Activated CD8-positive, alpha-beta memory T cell treated with anti-CD3 and anti-CD28 coated beads for 4 hours (primary cell): ENCODE measurements at places on chromosomes 7 and 10.

DNA sequence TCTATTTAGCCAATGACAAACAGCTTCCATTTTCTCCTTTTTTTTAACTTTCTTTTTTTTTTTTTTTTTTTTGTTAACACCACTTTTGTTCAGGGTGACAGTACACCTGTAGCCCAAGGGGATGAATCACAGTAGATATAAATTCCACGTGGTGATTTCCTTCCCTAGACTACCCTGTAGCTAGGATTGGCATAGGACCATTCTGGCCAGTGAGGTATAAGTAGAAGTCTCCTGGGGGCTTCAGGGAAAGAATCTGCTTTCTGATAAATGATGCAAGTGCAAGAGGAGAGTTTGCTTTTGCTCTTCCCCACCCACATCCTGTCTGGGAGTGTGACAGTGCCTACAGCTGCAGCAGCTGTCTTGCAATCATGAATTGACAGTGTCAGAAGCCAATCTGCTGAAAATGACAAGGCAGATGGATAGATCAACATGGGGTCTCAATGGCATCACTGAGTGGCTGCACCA, 63.2 kb upstream of the TOMM7 start:
- peak; percentile 6 for DNase-seq

DNA sequence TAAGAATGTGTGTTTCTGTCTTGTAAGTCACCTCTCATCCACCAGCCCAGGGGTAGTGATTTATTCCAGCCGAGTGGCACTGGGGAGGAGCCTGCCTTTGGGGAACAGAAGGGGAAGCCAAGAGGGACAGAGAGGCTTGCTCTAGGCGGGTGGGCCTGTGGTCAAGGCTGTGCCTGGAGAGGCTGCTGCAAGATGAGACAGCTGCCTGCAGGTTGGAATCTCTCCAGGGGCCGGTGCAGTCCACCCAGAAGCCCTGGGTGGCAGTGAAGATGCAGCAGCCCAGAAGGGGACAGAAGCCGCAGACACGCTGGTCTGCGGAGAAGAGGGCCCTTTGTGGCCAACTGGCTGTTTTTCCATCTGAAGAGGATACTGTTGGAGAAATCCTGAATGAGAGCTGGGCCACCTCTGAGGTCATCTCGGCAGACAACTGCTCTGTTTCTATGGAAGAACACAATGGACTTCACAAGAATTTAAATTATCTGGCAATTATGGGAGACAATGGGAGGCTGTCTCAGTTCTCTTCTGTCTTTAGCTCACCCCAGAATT, 175.7 kb downstream of the GFRA1 start:
- no peak for DNase-seq

DNA sequence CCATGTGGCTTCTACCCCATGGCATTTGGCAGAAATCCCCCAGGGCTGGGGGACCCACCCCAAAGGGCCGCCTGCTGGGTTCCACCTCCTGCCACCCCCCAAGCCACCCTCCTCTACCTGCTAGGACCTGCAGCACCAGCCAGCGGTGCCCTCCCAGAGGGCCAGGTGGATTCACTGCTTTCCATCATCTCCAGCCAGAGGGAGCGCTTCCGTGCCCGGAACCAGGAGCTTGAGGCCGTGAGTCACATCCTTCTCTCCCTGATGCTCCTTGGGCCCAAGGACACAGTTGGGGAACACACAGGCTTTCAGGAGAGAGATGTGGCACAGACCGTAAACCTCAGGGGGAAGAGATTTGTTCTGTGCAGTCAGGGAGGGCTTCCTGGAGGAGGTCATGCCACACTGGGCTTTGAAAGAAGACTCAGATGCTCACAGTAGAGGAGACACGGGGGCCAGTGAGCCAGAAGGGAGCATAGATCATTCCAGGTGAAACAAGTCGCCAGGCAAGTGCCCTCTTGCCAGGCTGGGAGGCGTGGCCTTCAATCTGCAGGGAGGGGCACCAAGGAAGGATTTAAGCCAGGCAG, 11.5 kb upstream of the SH2B2 start:
- no peak for DNase-seq

GRCh38 chr7:32393861-32394260, 96.3 kb downstream of the LSM5 start:
- DNase-seq = no peak

- DNase-seq = no peak
Measured at GRCh38 chr10:13335881-13336280, 12.2 kb downstream of the SEPHS1 start.

GRCh38 chr10:113479346-113480080, 73.3 kb upstream of the HABP2 start:
- DNase-seq = no peak

- DNase-seq = no peak
Measured at GRCh38 chr7:19119870-19120486, 2.5 kb upstream of the TWIST1 start.

DNA sequence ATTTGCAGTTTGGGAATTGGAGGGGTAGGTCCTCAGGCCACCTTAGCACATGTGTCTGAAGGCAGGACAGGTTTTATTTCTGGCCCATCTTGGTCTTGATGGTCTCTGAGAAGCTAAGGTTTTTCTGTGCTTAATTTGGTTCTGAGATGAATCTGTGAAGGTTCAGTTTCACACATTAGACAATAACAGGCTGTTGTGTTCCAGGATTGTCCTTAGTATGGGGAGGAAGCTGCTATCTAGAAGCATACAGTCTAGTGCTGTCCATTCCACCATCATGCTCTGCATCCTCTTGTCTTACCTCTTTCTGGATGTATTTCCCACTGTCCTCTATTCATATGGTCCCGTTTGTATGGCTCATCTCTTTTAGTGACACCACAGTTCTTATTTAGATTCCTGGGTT, 7.1 kb downstream of the UBE2D1 start:
- DNase-seq = no peak

DNA sequence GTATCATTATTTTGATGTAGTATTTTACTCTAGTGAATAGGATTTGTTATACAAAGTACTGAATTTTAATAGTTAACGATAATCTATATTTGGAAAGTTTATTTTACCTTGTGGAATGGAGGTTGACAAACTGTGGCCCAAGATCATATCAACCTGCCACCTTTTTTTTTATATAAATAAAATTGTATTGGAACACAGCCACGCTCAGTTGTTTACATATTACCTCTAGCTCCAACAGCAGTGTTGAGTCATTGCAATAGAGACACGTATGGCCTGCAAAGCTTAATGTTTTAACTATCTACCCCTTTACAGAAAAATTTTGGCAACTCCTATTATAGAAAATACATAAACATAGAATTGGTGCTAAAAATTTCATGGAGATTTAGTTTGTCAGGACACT, 239.3 kb downstream of the THSD7A start:
- no peak for DNase-seq

GRCh38 chr7:919924-920341, 34.5 kb downstream of the ADAP1 start:
- DNase-seq = no peak

DNA sequence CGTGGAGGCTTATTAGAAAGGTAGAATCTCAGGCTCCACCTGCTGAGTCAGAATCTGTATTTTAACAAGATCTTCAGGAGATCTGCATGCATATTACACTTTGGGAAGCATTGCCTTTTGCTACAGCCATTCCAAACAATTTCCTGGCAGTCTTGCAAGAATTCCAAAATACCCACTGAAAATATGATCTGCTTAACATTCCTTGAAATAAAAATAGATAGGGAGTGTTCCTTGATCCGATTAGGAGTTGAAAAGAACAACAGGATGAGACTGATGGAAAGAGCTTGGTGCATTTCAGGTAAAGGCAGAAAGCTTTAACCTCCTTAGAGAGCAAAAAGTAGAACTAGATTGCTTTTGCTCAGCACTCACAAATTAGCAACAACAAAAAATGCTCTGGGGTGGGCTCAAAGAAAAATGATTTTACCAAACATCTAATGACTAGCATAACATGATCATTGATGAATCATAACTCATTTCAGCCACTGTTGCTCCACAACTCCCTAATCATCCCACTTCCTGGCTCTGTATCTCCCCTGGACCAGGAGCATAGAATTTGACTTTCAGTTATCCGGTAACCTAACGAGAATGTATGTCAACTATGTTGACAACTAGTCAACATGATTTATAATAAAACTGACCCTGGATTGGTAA, 115.2 kb downstream of the RNLS start:
- DNase-seq = no peak

GRCh38 chr10:70542565-70542938, 60.0 kb downstream of the PRF1 start:
- DNase-seq = no peak

DNA sequence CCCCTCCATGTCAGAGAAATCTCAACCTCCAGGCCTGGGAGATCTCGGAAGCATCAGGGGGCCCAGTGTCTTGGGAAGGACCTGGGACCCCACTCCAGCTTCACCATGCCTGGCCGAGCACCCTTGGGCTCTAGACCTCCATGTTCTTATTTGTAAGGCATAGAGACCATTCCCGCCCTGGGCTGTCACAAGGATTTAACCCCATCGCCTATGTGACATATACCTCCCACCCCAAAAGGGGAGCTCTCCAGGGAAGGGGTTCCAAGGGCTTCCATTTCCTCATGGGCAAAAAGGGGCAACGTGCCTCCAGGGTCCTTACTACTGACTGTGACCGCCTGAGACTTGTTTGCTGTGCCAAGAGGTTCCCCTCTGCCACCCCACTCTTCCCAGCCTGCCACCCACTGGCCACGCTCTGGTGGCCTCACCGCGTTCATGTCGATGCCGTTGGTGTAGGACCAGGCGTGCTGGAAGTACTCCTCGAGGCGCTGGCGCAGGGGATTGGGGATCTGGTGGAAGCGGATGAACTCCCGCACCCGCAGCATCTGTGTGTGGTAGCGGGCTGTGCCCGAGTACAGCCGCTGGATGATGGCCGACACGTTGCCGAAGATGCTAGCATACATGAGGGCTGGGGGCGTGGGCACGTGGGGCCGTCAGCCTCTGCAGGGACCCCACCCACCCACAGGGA, 27.5 kb downstream of the KCNH2 start:
- no peak for DNase-seq

DNA sequence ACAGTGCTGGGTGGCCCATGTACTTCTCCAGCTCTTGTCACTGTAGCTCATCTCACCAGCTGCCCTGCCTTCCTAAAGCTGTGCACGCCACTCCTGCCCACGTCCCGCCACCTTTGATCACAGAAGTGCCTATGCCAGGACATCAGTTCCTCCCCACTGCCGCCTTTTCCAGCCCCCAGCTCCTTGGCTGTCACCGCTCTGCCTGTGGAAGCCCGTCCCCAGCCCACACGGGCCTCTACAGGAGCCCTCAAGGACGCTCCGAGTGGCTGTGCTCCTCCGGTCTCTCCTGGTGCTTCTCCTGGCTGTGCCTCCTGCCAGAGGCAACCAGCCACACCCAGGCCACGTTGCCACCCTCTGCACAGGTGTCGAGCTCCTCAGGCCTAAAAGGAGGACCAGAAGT, 19.3 kb upstream of the INMT start:
- no peak for DNase-seq

DNA sequence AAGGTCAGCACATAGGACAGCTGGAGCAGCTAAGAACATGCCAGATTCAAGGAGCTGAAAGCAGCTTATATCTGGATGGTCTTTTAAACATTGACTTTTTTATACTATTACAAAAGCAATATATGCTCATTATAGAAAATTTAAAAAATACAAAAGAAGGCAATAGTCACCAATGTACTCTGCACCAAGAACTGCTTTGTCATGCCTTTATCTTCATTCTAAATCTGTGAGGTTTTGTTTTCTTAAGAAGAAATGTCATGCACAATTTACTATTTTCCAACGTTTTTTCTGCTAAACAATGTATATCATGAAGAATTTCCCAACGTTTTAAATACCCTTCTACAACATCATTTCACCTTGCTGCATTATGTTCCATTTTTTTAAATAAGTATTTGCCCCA, 2.8 kb downstream of the LIPM start:
- no peak for DNase-seq

GRCh38 chr10:57960406-57960805, 307.3 kb downstream of the IPMK start:
- no peak for DNase-seq

DNA sequence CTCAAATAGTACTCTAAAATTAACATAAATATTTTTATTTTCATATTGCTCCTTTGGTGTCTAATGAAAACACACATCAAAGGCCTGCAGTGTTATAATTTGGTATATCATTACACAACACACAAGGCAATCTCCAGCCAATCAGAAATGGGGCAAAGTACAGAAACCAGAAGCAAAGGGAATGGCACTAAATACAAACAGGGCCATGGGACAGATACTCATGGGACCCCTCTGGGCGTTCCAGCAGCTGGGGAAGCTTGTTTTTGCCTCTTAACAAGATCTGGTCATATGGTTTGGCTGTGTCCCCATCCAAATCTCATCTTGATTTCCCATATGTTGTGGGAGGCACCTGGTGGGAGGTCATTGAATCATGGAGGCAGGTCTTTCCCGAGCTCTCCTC, 551.8 kb upstream of the NRP1 start:
- DNase-seq = no peak

DNA sequence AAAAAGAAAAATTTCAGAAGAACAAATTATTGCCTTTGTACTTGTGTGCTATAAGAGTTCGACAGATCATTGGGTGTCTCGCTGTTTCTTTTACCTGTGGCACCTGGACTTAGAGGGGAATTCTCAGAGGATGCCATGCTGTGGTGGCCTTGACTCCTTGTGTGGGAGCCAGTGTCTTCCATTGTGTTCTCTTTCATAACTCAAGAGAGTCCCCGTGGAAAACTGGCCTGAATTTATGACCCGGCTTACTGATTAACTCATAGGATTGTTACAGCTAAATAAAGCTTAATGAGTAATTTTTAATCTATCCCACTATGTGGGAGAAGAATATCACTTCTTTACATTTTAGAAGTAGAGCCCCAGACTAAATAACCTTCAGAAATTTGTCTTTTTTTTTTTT, 54.5 kb downstream of the UBE3C start:
- DNase-seq = no peak

DNA sequence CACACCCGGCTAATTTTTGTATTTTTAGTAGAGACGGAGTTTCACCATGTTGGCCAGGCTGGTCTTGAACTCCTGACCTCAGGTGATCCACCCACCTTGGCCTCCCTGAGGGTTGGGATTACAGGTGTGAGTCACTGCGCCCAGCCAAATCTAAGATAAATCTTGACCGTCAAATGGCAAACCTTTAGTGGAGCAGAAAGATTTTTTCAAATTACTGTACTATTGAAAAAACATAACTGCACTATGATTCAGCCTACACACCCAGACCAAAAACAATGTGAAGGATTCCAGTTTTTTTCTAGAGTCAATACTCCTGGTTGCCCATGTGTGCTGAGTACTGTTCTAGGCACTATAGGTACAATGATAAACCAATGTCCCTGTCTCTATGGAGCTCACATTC, 33.9 kb upstream of the SVIL start:
- DNase-seq = no peak
